ENCODE measurements at places on chromosomes 3 and 15. TPM values are rescaled to one million over a fixed set of nuclear protein-coding genes. Genes with fewer than 3 reads are reported as not detected.

- no peak overlapping the region for H3K4me3 ChIP-seq
- no peak overlapping the region for H3K27ac ChIP-seq
- no peaks in the 10 kb centered on the region for H3K4me1 ChIP-seq
- H3K36me3 ChIP-seq = peaks cover 52% of the 10 kb centered on the region
- no peak for DNase-seq
These were observed 7.0 kb downstream of the DNAJB11 start for GRCh38 chr3:186577521-186577920.

CPN2 gene
- total RNA-seq = not detected

LINGO1 gene
- 0.26 TPM for total RNA-seq

SCN11A gene
- total RNA-seq = 0.02 TPM

FAM81A gene
- total RNA-seq = 27.3 TPM
